ENCODE measurements at places on chromosomes 11 and 22. TPM values are rescaled to one million over a fixed set of nuclear protein-coding genes. Genes with fewer than 3 reads are reported as not detected.

The YAP1 gene
- total RNA-seq: 191 TPM

The C22orf31 gene
- total RNA-seq: not detected

The KCNE3 gene
- total RNA-seq: not detected

The OR8K3 gene
- not detected for total RNA-seq

The OR8D2 gene
- not detected for total RNA-seq

The B4GALNT4 gene
- total RNA-seq: 29.4 TPM

The USH1C gene
- 0.96 TPM for total RNA-seq

The ARHGAP20 gene
- total RNA-seq: under 0.01 TPM

The ACRV1 gene
- total RNA-seq: under 0.01 TPM

The KCNQ1 gene
- 0.96 TPM for total RNA-seq

The NUDT22 gene
- total RNA-seq: 84.8 TPM
